AG08395 (cell line): ENCODE measurements at places on chromosomes 5 and 9.

DNA sequence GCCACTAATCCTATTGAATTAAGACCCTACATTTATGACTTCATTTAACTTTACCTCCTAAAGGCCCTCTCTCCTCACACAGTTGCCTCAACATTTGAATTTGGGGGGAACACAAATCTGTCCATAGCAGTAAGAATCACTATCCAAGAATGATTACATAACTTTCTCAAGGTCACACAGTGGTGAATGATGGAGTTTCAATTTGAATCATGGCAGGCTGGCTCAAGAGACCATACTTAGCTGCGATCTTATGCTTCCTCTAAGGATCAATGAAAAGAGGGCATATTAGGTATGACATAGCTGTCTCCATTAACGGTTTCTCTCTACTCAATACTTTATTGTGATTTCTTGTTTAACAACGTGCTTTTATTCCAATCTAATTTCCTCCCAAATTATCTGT, 44.1 kb upstream of the PDE4D start:
- DNase-seq, result no peak

GRCh38 chr9:81902196-81902595, 26.0 kb upstream of the SPATA31D4 start:
- peak; percentile 49 for DNase-seq

GRCh38 chr9:80062567-80062966, 490.8 kb downstream of the TLE4 start:
- DNase-seq, result no peak

GRCh38 chr5:78903861-78904260, 81.2 kb downstream of the ARSB start:
- DNase-seq, result no peak

DNA sequence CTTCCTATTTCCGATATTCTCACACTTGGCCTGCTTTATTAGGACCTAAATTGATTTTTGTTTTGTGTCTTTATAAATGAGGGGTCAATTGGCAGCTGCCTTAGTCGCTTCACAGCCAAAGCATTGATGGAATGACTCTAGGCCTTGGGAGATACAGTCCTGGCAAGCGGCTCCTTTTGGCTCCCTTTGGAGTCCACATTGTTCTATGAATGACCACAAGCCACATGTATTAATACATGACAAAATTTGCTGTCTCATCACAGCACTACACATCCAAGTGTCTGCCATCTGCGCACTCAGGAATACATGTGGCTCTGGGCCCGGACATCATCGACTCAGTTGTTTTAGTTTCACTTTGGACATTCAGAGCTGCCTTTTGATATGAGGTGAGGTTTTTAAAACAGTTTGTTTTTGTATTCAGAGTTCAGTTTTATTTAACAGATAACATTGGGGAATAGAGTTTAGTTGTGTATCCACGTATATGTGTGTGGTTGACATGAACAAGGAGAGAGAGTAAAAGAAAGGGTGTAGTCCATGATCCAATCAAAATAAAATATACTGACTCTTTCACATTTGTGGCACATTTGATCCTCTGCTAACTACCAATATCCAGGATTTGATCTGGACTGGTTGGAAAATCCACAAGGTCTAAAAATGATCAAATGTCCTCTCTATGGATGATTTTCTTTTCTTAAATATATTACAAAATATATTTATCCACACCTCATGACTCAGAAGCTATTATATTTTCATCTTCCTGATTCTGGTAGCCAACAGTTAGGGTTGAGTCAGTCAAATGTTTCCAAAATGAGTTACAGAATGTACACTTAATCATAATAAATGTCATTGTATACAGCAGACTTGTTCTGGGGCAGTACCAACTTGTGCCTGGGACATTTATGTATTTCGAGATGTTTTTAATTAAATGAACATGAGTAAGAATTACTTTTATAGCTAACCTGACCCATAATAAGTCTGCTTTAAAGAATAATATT, 114.0 kb upstream of the MTAP start:
- peak; percentile 90 for DNase-seq
